ENCODE measurements at places on chromosomes 6 and 20.

GRCh38 chr6:107033126-107033525 lies 5.1 kb downstream of the MTRES1 start:
- no peak for DNase-seq

DNA sequence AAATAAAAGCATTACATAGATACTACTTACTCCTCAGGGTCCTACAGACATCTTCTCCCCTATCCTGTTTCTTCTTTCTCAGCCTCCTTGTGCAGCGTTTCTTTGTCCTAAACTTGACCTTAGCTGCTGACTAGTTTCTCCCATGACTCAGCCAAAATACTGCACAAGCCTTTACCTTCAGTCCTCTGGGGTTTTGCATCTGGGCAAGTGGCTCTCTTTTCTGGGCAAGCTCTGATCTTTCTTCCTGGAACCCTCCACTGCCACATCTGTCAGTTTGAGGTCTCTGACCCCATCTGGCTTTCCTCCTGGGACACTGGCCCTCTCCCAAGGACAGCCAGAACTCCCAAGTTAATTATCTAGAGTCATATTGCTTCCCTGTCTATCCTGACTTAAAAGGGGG lies 838.4 kb downstream of the DHX35 start:
- no peak for DNase-seq

GRCh38 chr6:38489951-38490350 lies 149.8 kb downstream of the BTBD9 start:
- no peak for DNase-seq

DNA sequence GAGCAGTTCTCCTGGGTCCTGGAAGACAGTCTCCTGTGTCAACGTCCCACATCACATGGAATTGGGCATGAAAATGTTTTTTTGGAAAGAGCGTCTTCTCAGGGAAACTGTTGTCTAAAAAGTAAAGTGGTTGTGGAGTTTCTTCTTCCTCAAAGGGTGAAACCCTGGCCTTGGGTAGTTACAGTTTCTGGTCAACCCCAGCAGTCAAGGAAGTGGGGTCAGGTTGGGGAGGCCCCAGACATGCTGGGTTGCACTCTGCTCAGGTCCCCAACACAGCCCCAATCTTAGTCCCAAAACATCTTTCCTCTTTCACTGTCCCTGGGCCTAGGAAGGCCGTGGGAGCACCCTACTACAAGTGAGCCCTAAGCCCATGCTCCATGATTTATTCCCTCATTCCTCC lies 996 bp upstream of the NFKBIE start:
- no peak for DNase-seq

- no peak for DNase-seq
Measured at GRCh38 chr20:50920997-50921396, 10.2 kb downstream of the ADNP start.

GRCh38 chr20:33687370-33687915 lies 1.3 kb upstream of the E2F1 start:
- DNase-seq, result no peak

- DNase-seq, result no peak
Measured at GRCh38 chr20:59728722-59729430, 124.5 kb downstream of the PHACTR3 start.

Measured in stimulated activated CD4-positive, alpha-beta T cell treated with anti-CD3 and anti-CD28 coated beads, Interleukin-1b, Interleukin-23, amount 100 ng/mL, for 1 hour (primary cell).